ENCODE measurements at places on chromosomes 16 and 17.

DNA sequence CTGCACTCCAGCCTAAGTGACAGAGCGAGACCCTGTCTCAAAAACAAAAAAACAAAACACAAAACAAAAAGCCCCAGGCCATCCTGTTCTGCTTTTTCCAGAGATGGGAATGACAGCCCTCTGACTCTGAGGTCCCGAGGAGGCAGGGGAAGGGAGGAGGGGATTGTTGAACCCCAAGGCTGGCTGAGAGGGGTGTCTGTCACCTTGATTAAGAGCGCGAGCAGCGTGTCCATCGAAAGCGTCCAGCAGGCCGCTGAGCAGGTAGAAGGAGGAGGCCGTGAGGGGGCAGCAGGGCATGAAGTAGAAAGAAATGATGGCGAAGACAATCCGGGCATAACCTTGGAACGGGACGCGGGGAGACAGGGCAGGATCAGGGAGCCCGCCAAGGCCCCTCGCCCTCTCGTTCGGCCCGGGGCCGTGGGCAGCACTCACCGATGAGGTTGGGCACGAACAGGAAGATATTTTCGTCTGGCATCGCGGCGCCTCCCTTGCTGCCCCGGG is 593 bp downstream of the CDIPT start:
- no peak for DNase-seq

DNA sequence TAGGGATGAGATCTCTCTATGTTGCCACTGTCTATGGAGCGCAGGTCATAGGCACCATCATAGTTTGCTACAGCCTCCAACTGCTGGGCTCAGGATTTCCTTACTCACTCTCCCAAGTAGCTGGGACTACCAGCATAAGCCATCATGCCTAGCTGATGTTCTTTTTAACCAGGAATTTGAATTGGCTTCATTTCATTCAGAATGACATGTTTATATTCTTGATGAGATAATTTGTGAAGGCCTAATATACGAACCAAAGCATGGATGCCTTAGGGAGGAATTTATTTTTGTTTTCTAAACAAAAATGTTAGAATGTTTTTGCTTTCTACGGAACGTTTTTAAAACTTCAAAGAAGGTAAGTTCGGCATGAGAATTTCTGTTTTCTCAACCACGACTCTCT is 71.6 kb downstream of the HS3ST3B1 start:
- no peak for DNase-seq

DNA sequence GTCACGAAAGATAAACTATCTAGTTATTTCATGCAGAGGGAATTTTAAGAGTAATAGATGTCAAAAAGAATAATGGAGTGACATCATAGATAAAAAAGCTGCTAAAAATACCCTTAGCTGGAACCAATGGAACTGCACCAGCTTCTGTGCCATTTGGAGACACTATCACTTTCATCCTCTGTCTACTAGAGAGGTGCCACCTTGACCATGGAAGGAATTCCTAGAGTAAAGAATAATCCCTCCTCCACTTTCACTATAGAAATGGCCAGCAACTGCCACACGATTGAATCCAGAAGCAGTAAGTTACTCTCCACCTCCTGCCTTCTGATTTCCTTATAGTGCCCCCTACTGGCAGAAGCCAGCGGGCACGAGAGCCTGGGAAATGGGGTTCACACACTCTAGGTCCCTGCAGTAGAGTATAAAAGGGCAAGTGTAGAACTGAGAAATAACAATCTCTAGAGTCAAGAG is 2.8 kb upstream of the ALDH3A2 start:
- DNase-seq = no peak

DNA sequence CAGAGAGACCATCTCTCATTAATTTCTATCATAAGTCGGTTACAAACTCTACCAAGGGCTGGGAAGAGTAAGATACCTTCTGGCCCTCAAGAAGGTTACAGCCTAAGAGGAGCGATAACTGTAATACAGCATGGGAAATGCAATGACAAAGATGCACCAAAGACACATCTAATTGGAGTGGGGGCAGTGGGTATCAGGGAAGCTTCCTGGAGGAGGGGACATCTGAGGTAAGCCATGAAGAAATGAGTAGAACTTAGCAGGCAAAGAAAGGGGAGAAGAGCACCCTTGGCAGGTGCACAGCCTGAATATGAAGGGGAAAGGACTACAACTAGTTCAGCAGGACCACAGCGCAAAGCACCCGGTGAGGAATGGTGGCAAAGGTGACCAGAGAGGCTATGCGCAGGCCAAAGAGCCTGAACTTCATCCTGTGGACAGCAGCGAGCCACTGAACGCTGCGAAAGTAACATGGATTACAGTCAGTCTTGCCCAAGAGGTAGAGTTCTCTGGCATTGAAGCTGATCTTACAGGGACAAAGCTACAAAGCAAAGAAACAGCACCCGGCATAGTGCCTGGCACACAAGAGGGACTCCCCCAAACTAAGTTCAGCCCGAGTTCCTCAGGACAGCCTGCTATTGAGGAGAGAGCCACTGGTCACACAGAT is 2.8 kb downstream of the TBC1D10B start:
- DNase-seq = no peak

DNA sequence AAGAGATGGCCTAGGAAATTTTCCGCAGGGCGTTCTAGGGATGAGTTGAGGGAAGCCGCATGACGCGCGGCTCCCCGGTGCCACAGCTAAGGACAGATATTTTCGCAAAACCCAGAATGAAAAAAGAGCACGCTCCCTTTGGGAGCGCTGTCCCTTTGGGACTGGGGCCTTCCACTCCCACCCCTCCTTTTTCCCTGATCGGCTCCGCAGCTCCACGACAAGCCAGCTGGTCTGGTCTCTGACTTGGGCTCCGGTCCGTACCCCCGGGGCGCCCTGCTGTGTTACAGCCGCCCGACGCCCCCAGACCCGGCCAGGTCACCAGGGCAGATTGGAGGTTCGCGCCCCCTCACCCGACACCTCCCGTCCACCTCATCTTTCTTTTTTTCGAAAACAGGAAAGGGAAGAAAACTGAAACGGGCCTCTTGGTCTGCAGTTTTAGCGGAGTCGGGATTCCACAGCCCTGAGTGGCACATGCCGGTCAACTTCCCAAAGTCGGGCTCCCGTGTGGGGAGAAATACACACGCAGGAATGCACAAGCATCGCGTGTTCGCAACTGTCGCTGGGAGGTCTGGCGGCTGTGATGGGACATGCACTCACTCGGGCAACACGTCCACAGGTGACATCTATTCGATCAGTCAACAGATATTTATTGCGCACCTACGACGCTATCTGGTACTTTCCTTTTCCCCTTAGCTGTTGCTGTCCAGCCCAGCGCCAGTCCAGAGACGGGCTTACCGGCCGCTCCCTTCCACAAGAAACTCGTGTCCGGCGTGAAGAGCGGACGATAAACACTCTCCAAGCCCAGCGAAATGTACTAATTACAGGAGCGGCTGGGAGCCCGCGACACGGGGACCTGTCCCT is 3.9 kb upstream of the SOX9 start:
- DNase-seq = no peak

DNA sequence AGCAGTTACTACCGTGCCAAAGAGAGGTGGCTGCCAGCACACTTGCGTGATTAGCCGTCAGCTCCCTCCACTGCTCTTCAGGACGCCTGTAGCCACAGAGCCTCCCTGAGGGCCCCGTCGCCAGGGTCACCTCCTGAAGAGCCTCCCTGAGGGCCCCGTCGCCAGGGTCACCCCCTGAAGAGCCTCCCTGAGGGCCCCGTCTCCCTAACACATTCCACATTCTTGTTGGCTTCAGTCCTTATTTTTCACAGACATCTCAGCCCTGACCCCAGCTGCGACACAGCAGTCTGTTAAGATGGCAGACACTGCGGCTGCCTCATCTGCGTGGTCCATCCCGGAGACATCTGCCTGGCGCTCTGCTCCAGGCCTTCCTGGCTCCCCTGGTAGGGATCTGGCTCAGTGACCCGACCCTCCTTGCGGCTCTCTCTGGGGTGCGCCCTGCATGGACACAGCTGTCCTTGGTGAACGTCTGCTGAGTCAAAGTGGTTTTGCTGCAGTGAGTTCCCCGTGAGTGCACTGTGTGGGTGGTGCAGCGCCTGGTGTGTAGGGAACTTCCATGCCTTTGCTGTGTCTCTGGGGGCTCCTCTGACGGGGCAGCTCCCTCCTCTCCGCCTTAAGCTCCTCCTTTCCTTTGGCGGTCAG is 11.4 kb downstream of the ACSF3 start:
- DNase-seq = no peak

GRCh38 chr16:4200000-4200780 is 41.7 kb downstream of the SRL start:
- DNase-seq = no peak

- no peak for DNase-seq
Observed at GRCh38 chr17:32971171-32971570, 20.5 kb upstream of the SPACA3 start.

- no peak for DNase-seq
Observed at GRCh38 chr17:13728781-13729180, 127.1 kb upstream of the HS3ST3A1 start.

DNA sequence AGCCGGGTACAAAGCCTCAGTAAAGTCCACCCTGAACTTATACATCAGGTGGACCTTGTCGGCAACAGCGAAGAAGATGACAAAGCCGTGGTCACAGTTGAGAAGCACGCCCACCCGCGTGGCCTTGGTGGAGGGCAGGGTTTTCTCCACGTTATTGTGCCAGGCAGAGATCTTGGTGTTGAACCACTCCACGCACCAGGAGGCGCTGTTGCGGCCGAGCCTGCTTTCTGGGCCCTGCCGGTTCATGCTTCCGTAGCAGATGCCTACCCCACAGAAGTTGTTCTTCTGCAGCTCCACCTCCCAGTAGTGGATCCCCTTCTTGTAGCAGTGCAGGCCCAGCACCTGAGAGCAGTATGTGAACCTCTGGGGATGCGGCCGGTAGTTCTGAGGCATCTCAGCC is 22.1 kb downstream of the TRIM25 start:
- DNase-seq = no peak

GRCh38 chr17:17042851-17043460 is 699 bp downstream of the MPRIP start:
- DNase-seq = no peak

- DNase-seq = no peak
Observed at GRCh38 chr16:10530685-10531084, 49.7 kb downstream of the EMP2 start.

DNA sequence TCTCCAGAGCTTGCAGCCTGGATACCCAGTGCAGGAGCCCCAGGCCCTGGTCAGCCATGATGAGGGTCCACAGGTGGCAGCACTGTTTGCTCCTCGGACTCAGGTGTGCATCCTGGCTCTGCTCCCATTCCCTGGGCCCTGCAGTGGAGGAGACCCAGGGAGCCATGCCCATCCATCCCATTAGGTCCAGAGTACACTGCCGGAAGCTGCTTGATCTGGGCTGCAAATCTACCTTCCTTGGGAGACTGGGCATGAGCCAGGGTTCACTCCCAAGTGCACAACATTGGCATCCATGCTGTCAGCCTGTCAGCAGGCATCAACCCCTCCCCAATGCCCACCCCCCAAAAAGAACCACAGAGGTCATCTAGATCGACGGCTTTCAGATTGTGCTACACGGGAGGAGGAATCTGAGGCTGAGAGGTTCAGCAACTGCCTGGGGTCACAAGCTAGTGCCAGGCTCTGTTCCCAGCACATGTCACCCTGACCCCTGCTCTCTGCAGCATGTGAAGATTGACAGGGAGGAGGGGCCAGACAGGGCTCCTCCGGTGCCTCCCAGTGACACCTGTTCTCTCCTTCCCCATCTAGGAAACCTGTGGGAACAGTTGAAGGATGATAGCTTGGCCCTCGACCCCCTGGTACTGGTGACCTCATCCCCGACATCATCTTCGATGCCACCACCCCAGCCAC is 15.7 kb downstream of the UNC119 start:
- no peak for DNase-seq

Data from activated CD8-positive, alpha-beta memory T cell treated with anti-CD3 and anti-CD28 coated beads for 48 hours (primary cell).